Ascending aorta (tissue), 2 donors: ENCODE measurements at places on chromosomes 6 and 20.
A peak's percentile ranks its signal among the peaks of the same experiment; 100 is the strongest.

GRCh38 chr20:36821964-36822437 lies 48.4 kb upstream of the DSN1 start:
- no peak overlapping the region for H3K4me3 ChIP-seq
- H3K27me3 ChIP-seq, result no peaks in the 10 kb centered on the region
- peaks cover 3% of the 10 kb centered on the region for H3K36me3 ChIP-seq
- DNase-seq, result no peak
- peak overlapping the region; percentile 79 for H3K27ac ChIP-seq

DNA sequence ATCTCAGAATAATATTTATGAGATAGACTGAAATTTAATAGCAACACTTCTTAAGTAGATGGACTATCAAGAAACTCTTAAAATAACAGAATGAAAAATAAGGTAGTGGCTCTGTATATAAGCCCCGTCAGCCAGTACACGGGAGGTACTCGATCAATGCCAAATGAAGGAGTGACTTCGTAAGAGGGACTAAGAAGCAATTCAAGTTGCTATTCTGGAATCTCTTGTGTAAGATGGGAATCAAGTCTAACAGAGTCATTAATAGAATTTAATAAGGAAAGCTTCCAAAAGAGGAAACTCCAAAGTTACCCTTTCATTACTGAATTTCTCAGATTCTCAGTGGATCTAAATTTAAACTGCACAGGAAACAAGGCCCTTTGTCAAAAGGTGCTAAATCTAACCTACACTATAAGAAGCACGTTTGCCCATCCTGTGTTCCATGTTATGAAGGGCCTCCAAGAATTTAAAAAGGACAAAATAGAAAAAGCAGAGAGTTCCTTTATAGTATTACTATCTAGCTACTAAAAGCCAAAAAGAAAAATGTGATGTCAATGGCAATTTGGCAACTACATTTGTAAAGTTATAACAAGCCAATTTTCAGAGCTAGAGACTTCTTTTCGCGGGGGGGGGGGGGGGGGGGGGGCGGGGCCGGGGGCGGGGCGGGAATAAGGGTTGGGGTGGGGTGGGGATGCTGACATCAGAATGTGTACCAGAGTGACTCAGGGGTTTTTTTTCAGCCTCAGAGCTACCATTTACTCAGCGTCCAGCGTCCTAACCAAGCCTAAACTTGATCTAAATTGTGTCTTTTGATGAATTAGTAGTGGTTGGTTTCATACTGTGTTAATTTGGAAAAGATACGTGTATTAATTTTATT lies 200.6 kb downstream of the GMPR start:
- H3K4me1 ChIP-seq, result peaks cover 39% of the 10 kb centered on the region
- peak overlapping the region; percentile 58 for H3K27ac ChIP-seq
- DNase-seq, result no peak
- H3K4me3 ChIP-seq, result no peak overlapping the region
- no peaks in the 10 kb centered on the region for H3K36me3 ChIP-seq

GRCh38 chr6:112214739-112215269 lies 39.6 kb downstream of the LAMA4 start:
- no peak overlapping the region for H3K27ac ChIP-seq
- no peaks in the 10 kb centered on the region for H3K36me3 ChIP-seq
- no peaks in the 10 kb centered on the region for H3K27me3 ChIP-seq
- DNase-seq, result no peak
- peaks cover 3% of the 10 kb centered on the region for H3K4me1 ChIP-seq

- peaks cover 7% of the 10 kb centered on the region for H3K4me1 ChIP-seq
- no peak for DNase-seq
- H3K27ac ChIP-seq, result no peak overlapping the region
- H3K27me3 ChIP-seq, result peaks cover 7% of the 10 kb centered on the region
- no peak overlapping the region for H3K4me3 ChIP-seq
- H3K36me3 ChIP-seq, result no peaks in the 10 kb centered on the region
These were observed 9.1 kb downstream of the TRIM31 start for GRCh38 chr6:30103872-30104179.

- H3K27me3 ChIP-seq, result no peaks in the 10 kb centered on the region
- DNase-seq, result no peak
- H3K4me3 ChIP-seq, result no peak overlapping the region
- H3K4me1 ChIP-seq, result no peaks in the 10 kb centered on the region
These were observed 48.8 kb downstream of the DST start for GRCh38 chr6:56593801-56594318.

DNA sequence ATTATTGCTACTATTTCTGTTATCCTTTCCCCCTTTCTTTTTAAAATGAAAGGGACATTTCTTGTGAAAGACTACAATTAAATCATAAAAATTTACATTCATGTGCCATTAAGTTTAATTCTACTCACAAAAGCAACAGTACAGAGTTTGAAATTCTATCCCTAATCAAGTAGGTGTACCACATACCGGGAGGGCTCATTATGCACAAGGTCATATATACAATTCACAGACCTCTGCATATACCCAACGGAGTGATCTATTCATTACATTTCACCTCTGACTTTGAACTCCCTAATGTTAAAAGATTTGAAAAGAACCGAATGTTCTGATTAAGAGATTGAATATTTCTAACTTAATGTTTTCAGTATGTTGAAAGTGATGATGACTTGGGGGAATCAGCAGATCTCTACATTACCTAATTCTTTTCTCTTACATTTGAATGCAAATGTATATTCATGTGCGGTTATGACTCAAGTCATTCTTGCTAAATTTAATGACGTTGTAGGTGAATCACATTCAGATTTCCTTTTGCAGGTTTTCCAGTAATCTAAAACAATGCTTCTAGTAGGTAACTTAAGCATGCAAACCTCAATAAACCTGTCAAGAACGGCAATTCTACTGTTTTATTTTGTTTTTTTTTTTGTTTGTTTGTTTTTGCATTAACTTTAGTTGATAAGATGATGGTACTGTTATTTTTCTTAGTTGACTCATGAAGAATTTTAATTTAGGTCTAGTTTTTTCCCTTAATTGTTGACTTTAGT lies 7.3 kb downstream of the EYA4 start:
- H3K4me1 ChIP-seq, result no peaks in the 10 kb centered on the region
- no peak overlapping the region for H3K4me3 ChIP-seq
- H3K27me3 ChIP-seq, result no peaks in the 10 kb centered on the region
- no peak overlapping the region for H3K27ac ChIP-seq

GRCh38 chr6:111481836-111482187 lies 1.2 kb downstream of the REV3L start:
- no peak for DNase-seq
- H3K27me3 ChIP-seq, result no peaks in the 10 kb centered on the region
- no peaks in the 10 kb centered on the region for H3K36me3 ChIP-seq
- peak overlapping the region; percentile 99 for H3K27ac ChIP-seq
- H3K4me3 ChIP-seq, result peak overlapping the region; percentile 98

DNA sequence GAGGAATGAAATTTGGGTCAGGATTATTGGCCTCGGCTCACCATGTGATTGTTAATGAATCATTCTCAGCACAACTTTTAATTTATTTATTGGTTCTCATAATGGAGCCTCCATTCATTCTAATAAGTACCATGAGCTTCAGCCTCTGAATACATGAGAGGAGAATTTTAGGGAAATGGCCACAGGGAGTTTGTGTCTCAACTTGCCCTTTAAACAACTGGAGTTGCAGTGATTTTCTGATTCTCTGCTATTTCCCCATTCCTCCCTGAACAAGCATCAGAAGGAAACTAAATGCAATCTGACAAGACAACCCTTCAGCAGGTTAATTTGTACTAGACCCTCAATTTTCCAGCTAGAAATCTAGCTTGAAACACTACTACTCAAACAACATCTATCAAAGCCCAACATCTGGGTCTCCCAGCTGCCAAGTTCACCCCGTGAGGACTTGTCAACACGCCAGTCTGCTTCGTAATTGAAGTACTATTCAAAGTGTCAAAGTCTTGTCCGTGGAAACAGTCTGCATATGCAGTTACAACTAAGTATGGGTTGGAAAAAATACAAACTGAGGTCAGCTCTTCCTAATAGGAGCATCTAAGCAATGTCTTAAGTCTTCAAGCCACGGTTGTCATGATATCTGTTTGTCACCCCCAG lies 235.4 kb downstream of the CDH4 start:
- H3K27me3 ChIP-seq, result no peaks in the 10 kb centered on the region
- no peaks in the 10 kb centered on the region for H3K4me1 ChIP-seq
- no peak for DNase-seq
- H3K36me3 ChIP-seq, result no peaks in the 10 kb centered on the region
- H3K4me3 ChIP-seq, result no peak overlapping the region
- H3K27ac ChIP-seq, result no peak overlapping the region

- no peaks in the 10 kb centered on the region for H3K36me3 ChIP-seq
- no peaks in the 10 kb centered on the region for H3K27me3 ChIP-seq
- no peak overlapping the region for H3K27ac ChIP-seq
- DNase-seq, result no peak
- no peak overlapping the region for H3K4me3 ChIP-seq
These were observed 162.3 kb downstream of the FNDC1 start for GRCh38 chr6:159331451-159331850.

DNA sequence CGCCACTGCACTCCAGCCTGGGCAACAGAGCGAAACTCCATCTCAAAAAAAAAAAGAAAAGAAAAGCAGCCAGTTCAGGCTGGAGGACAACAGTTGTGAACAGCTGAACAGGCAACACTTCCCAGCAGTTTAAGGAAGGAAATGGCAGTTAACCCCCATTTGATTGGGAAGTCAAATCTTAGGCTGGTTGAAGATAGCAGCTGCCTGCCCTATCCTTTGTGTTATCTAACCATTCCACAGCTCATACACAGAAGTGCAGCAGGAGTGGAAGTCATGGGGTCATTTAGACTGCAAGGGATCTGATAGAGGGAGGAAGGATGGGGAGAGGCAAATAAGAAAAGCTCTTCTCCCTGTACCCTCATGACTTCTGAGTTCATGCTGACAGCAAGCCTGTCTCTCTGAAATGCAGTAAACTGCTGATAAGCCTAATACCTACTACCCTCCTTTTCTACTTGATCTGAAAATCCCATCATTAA lies 35.3 kb downstream of the KCTD20 start:
- peaks cover 39% of the 10 kb centered on the region for H3K36me3 ChIP-seq
- no peaks in the 10 kb centered on the region for H3K4me1 ChIP-seq
- no peaks in the 10 kb centered on the region for H3K27me3 ChIP-seq
- H3K4me3 ChIP-seq, result no peak overlapping the region
- DNase-seq, result no peak
- H3K27ac ChIP-seq, result no peak overlapping the region

DNA sequence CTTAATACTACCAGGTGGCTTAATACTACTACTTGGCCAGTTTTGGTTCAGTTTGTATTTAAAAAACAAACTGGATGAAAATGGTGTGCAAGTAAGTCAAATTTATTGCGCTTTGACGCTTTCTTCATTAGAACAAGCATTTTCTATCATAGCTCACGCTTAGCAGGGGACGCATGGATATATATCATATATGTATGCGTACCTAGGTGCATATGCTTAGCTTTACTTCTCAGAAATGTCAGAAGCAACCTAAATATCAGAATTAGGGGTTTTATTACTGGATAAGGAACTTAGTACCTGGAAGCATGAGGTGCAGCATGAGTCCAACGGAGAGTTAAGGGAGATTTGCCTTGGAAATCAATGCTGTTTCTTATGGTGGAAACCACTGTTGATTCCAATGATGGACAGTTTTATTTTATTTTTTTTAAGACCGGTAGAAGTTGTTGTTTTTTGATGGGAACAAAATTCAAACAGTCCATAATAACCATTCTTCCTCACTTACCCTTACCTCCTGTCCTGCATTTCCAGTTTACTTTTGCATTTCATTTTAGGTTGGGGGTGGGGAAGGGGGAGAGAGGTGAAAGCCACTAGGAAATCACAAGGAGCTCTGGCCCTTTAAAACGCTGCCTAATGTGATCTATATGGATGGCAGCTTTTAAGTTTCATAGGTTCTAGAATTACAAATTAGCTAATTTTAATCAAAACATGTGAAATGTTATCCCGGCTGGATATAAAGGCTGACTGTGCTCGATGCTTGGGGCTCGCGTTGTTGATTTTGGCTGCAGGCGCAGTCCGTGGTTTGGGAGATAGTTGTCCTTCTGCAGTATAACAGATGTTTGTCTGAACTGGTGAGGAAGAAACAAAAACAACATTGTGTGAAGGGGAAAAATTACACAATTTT lies 2.1 kb downstream of the SOBP start:
- no peak overlapping the region for H3K27ac ChIP-seq
- H3K4me3 ChIP-seq, result peak overlapping the region; percentile 73
- no peak for DNase-seq
- no peaks in the 10 kb centered on the region for H3K27me3 ChIP-seq

DNA sequence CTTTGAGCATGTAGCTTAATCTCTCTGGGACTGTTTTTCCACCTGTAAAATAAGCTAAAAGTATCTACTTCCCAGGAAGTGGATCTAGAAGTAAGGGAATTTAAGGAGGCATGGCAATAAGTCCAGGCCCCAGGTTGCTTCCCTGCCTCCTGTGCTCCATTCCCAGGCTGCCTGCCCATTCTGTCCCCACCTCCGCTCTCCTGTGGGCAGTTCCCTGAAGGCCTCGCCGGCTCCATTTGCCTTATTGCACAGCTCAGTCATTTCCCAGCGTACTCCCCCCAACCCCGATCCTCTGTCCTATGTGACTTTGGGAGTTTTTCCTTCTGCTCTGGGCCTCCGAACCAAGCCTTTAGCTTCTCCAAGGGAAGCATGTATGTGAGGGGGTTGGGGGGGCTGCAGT lies 4.6 kb downstream of the SLC29A1 start:
- H3K4me1 ChIP-seq, result peaks cover 49% of the 10 kb centered on the region
- H3K27me3 ChIP-seq, result no peaks in the 10 kb centered on the region
- DNase-seq, result no peak
- H3K27ac ChIP-seq, result peak overlapping the region; percentile 95
- H3K4me3 ChIP-seq, result no peak overlapping the region

DNA sequence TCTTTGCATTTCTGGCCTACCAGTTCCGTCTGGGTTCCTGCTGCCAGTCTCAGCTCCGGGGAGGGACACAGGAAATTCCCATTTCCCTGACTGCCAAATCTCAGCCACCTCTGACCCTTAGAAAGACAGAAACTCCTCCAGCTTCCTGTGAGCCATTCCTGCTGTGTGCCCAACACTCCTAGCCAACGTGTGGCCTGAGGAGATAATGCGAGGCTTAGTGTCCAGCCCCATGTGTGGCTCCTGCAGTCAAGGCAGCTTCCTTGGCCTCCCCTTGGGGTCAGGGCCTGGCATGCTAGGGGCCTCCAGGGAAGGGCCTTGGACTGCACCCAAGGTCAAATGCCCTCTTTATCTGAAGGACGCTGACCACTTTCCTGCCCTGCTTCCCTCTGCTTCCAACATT lies 45.1 kb downstream of the MAFB start:
- no peak overlapping the region for H3K4me3 ChIP-seq
- no peak overlapping the region for H3K27ac ChIP-seq
- H3K4me1 ChIP-seq, result peaks cover 5% of the 10 kb centered on the region
- H3K36me3 ChIP-seq, result no peaks in the 10 kb centered on the region
